Stimulated activated CD8-positive, alpha-beta memory T cell treated with anti-CD3 and anti-CD28 coated beads, Interleukin-15, amount 100 ng/mL, for 4 hours (primary cell): ENCODE measurements at places on chromosomes 4 and X.

DNA sequence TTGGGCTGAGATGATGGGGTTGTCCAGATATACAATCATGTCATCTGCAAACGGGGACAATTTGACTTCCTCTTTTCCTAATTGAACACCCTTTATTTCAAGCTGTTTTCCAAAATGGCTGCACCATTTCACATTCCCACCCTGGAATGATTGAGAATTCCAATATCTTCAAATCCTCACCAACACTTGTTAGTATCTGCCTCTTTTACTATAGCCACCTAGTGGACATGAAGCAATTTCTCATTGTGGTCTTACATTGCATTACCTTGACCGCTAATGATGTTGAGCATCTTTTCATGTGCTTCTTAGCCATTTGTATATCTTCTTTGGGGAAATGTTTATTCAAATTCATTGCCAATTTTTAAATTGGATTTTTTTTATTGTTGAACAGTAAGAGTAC is 364.8 kb downstream of the SMARCA1 start:
- DNase-seq, result no peak

- no peak for DNase-seq
Measured at GRCh38 chr4:55080174-55080865, 45.1 kb downstream of the KDR start.

DNA sequence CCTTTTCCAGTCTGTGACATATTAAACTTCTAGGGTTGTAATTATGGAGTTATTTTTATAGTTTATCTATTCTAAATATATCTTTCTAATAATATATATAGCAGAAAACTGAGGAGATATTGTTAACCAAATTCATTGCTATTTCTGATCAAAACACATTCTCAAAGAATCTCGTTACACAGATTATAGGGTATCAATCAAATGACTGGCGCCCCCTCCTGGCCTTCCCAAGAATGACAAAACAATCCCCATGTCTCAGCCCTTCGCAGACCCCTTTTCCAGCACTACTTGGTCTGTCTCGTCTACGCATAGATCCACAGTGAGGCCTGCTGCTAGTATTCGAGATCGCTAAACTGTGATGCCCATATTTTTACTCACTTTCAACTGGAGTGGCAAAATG is 209.3 kb downstream of the GPC3 start:
- DNase-seq, result no peak

DNA sequence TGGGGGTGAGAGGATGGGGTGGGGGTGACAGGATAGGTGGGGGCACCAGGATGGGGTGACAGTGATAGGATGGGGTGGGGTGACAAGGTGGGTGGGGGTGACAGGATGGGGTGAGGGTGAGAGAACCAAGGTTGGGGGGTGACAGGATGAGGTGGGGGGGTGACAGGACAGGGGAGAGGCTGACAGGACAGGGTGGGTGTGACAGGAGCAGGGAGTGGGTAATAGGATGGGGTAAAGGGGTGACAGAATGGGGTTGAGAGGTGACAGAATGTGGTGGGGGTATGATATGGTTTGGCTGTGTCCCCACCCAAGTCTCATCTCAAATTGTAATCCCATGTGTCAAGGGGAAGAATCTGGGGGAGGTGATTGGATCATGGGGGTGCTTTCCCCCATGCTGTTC is 26.0 kb downstream of the RNF212 start:
- DNase-seq, result no peak

DNA sequence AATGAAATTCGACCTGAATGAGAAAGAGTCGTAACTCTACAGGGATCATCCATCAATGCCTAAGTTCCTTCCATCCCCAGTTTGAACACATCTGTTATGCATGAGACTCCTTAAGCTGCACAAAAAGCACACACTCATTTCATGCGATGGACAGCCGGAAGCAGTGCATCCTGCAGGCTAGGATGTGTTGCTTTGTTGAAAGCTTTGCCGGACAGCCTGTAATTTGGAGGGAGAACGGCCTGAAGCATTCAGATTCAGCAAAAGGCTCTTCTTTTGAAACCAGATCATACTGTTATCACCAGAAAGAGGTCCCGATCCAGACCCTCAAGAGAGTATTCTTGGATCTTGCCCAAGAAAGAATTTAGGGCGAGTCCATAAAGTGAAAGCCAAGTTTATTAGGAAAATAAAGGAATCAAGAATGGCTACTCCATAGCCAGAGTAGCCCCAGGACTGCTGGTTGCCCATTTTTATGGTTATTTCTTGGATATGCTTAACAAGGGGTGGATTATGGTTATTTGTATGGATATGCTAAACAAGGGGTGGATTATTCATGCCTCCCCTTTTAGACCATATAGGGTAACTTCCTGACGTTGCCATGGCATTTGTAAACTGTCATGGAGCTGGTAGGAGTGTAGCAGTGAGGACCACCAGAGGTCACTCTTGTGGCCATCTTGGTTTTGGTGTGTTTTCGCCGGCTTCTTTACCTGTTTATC is 48.1 kb upstream of the DHRSX start:
- no peak for DNase-seq

DNA sequence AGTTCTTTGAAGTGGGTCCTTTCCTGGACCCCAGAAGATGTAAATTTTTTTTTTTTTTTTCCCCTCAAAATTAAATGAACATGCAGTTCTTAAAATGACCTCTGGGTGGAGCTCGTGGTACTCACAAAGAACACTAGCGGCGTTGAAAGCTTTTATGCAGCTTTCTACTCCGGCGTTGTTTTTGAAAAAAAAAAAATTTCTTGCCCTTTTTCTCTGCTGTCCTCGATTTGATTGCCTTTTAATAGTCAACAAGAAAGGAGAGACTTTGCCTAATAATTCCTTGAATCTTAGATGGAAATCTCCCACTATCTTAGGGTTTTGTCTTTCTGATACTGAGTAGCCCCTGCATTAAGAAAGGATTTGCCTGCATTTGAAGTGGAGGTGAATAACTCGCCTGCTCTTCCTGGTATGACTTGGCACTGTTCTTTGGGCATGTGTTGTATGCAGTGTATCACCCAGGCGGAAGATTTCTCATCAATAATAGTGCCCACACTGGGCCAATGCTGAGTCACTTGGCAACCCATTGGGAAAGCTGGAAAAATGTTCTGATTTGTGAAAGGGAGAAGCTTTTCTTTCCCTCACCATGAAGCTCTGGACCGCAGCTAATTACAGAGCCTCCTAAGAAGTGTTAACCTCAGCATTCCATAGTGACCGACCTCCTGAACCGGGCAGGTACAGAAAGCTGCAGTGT is 104.0 kb downstream of the PHEX start:
- DNase-seq, result no peak

- no peak for DNase-seq
Measured at GRCh38 chr4:121397941-121398601, 17.3 kb upstream of the QRFPR start.

GRCh38 chr4:173367946-173368345 is 2.8 kb upstream of the SAP30 start:
- DNase-seq, result no peak

DNA sequence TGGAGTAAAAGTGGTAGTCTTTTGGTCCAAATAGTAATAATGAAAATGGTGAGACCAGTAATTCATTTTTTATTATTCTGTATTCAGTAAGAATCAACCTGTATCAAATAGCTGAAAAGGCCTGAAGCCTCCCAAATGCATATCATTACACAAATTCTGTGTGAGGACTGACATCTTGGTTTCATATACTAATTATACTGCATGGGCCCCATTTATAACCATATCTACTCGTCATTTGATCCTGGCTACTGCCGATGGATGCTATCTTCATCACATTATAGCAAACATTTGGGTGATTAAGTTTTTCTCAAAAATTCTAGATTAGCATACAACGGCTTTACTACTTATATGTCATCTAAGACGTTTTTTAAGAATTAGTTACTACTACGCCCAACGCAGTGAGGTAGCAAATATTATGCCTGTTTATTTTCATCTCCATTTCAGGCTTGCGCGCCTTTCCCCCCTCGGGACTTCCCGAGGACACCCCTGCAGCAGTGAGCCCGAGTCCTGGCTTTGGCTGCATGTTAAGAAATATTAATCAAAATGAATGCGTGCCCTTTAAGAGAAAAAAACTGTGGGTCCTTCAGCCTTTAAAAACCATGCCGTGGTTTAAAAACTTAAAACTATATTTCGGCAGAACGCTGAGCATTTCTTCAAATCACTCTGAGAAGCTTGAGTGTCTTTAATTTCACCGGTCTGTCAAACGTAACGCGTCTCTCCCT is 814 bp upstream of the MMAA start:
- DNase-seq, result no peak

GRCh38 chr4:1211371-1211770 is 37.6 kb downstream of the CTBP1 start:
- no peak for DNase-seq

DNA sequence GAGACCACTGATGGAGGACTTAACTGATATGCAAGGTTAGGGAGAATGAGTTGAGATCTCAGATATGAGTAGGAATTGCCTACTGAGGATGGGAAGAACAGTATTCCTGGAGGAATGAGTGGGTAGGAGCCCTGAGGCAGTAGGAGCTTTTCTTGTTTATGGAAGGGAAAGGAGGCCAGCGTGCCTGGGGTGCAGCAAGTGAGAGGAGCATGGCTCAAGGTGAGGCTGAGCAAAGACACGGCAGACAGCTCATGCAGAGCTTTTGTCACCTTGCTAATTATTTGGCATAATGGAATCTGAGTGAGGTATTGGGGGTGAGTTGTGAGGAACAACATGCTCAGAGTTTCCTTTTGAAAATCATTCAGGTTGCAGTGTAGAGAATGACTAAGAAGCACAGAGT is 65.3 kb upstream of the IBSP start:
- no peak for DNase-seq

GRCh38 chrX:45445745-45446412 is 245.2 kb upstream of the DIPK2B start:
- DNase-seq, result no peak

- DNase-seq, result no peak
Measured at GRCh38 chr4:56637791-56638190, 43.3 kb downstream of the HOPX start.

DNA sequence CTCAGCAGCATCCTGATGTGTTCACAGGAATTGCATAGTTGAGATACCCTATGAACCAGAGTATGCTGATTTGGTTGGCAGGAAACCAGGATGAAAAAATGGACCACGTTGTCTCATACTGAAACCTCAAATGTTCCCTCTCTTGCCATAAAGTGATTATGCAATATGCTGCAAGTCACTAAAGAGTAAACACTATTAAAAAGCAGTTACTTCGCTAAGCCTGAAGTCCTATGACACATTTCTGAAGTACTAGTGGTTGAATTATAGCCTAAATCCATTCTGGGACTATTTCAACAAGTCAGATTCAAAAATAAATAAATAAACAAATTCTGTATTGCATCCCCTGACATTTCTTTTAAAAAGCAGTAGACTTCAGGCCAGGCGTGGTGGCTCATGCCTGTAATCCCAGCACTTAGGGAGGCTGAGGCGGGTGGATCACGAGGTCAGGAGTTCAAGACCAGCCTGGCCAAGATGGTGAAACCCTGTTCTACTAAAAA is 106.0 kb upstream of the NAP1L5 start:
- no peak for DNase-seq

- no peak for DNase-seq
Measured at GRCh38 chr4:80539190-80539589, 203.7 kb downstream of the CFAP299 start.

DNA sequence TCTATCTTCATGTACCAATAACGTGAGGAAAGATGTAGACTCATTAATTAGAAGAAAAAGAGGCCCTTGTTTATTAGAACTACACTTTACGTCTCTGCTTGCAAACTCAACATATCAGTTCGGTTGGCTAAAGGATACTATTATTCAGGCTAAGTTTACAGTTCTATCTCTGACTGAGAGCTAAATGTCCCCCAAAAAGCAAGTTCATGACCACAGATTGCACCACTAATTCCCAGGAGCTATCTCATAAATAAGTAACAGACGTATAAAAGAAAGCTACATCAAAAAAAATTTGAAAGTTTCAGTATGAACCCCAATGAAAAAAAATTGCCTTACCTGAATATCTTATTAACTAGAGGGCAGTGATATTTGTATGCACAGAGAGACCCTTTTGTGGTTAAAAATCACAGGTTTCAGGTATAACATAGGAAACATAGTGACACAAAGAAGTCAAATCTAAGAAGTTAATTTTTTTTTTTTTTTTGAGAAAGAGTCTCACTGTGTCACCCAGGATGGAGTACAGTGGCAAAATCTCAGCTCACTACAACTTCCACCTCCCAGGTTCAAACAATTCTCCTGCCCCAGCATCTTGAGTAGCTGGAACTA is 128.9 kb downstream of the MAB21L2 start:
- DNase-seq, result no peak

DNA sequence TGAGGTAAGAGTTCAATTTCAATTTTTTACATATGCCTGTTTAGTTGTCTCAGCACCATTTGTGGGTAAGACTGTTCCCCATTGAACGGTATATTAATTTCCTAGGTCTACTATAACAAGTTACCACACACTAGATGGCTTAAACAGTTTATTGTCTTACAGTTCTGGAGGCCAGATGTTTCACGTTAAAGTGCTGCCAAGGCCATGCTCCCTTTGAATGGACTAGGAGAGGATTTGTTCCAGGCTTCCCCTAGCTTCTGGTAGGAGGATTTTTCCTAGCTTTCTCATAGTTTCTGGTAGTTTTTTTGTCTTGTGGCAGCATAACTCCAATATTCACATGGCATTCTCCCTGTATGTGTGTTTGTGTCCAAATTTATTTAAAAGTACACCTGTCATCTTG is 149.3 kb upstream of the CYSLTR1 start:
- DNase-seq, result no peak

- no peak for DNase-seq
Measured at GRCh38 chr4:144645631-144646522, at the start of gene HHIP. Gene HHIP, plus strand, starts transcription at chr4:144646156. Its CDS starts 520 bp downstream, at chr4:144646676.

DNA sequence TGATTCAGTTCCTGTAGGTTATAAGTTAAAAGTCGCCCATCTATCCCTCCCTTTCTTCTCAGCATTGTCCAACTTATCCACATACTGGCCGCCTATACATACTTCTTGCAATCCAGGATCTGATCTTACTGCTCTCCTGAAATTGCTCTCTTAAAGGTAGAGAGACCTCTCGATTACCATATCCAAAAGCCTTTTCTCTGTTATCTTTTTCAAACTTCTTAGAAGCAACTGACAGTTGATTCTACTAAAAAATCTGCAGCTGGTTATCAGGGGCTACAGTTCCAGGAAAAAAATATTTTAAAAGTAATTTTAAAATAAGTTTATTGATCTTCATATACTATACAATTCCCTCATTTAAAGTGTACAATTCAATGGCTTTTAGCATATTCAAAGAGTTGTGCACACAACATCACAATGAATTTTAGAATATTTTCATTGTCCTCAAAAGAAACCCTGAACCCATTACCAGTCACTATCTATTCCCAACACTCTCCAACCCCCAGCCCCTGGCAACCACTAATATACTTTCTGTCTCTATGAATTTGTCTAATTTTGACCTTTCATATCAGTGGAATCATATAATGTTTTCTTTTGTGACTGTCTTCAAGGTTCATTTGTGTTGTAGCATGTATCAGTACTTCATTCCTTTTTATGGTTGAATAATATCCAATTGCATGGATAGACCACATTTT is 102.0 kb downstream of the HDAC8 start:
- DNase-seq, result no peak

GRCh38 chrX:27728291-27728690 is 79.5 kb upstream of the MAGEB10 start:
- no peak for DNase-seq
